ENCODE measurements at places on chromosomes 2 and 18. TPM values are rescaled to one million over a fixed set of nuclear protein-coding genes. Genes with fewer than 3 reads are reported as not detected.

Gene PTH2R
- total RNA-seq, result 0.11 TPM

Gene DTNA
- total RNA-seq, result not detected

Gene DNER
- total RNA-seq, result not detected

Gene UNC80
- total RNA-seq, result not detected

Gene CYP27C1
- total RNA-seq, result not detected

Gene CLHC1
- total RNA-seq, result 19.4 TPM

Gene FAHD2B
- 31.5 TPM for total RNA-seq

Gene MOCOS
- total RNA-seq, result 0.23 TPM

Gene G6PC2
- total RNA-seq, result not detected

Gene EFEMP1
- total RNA-seq, result not detected

Gene VIT
- not detected for total RNA-seq

Gene CHRND
- total RNA-seq, result not detected

Gene TTN
- total RNA-seq, result 13.5 TPM

Gene POTEJ
- not detected for total RNA-seq

Gene FMNL2
- 0.42 TPM for total RNA-seq

Gene IL36A
- total RNA-seq, result not detected

Gene UGT1A3
- not detected for total RNA-seq

Gene CIB4
- not detected for total RNA-seq

Gene OR6B2
- not detected for total RNA-seq

Data from activated naive CD8-positive, alpha-beta T cell treated with anti-CD3 and anti-CD28 coated beads, Interleukin-2, amount 10 ng/mL, durations not matched to agents 7 days and 5 days (primary cell).